Stimulated activated CD4-positive, alpha-beta T cell treated with anti-CD3 and anti-CD28 coated beads, Interleukin-1b, Interleukin-23, amount 100 ng/mL, for 24 hours (primary cell): ENCODE measurements at places on chromosomes 4 and X.
A peak's percentile ranks its signal among the peaks of the same experiment; 100 is the strongest.

- DNase-seq, result no peak
Measured at GRCh38 chr4:144799486-144799885, 153.5 kb downstream of the HHIP start.

DNA sequence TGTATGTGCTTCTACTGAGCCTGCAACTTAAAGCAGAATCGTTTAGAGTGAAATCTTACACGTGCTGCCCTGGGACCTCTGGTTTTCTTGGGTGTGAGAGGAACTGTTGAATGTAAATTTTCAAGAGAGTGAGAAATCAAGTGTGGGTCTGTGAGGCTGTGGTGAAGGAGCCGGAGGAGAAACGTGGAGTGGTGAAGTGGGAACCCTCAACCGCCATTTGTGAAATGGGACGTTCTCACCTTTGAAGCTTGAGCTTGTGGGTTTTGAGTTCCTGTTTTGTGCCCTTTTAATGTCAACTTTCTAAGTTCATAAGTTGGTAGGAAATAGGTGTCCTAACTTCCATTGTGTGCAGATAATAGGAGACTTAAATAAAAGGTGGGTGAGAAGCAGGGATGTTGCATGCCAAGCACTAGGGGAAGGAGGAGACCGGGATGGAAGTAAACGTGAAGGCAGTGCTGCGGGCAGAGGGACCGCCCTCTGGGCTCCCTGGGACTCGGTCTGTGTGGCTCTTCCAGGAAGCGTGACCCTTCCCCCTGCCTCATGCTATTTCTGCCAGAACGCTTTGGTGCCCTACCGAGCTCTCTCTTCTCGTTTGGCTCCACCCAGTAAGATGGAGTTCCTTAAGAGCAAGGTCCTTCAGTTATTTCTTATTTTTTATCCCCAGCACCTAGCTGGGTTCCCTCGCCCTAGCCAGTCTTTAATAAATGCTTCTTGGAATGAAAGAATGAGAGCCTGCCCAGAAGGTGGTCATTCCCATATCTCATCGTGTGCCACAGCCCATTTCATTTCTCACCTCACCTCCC, 56.0 kb downstream of the TMEM131L start:
- DNase-seq, result no peak

GRCh38 chr4:138672393-138672976, 343.1 kb upstream of the NOCT start:
- DNase-seq, result no peak

DNA sequence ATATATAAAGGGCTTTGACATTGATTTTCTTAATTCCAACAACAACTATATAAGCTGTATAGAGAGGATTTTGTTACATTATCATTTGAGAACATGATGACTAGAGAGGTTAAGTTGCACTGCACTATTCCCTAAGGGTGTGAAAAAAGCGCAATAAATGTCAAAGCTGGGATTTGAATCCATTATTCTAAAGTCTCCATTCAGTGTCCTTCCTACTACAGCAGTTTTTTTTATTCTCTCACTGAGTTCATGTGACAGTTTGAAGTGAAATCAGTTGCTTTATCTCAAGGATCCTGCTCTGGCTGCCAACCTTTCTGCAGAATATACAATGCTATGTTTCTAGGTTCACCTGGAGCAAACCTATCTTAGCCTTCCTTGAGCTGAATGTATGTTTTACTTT, 177.5 kb downstream of the ANKRD50 start:
- DNase-seq, result no peak

- DNase-seq, result no peak
Measured at GRCh38 chr4:118397623-118397979, 44.8 kb upstream of the PRSS12 start.

DNA sequence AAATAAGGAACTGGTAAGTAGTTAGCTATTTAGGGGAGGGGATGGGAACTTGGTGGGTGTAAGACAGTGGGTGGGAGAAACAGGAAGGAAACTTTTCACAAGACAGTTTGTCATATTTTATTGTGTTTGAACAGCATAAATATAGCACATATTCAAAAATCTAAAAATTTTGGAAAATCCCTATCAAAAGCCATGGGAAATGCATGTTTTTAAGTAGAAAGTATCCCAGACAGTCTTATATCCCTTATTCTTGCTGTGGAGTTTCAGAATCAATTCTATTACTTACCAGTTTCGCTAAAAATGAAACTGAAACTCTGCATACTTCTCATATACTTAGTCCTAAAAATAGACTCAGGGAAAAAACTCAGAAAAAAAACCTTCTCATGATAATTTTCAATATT, 22.3 kb upstream of the RASGEF1B start:
- no peak for DNase-seq

- DNase-seq, result no peak
Measured at GRCh38 chr4:53889326-53890055, 174.9 kb downstream of the CHIC2 start.

- peak; percentile 41 for DNase-seq
Measured at GRCh38 chrX:1657367-1658070, 42.7 kb downstream of the ASMT start.

DNA sequence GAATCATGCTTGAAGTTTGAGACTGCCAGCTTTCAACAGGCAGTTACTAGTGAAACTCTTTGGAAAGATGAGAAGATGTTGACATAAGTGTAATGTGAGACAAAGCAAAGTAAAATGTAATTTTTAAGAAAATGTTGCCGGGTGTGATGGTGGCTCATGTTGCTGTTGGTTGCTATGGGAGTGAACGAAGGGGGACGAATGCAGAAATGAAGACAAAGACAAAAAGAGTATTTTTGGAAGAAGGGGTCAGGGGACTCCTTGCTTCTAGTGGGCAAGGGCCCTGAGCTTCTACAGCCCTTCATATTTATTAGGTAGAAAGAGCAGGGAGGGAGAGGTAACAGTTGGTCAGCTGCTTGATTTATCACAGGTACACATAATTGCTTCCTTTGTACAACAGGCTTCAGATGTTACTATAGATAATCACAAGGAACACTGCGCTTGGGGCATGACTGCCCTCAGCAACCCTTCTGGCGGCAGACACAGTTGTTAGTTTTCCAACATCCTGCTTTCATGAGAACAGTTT, 11.9 kb upstream of the UGDH start:
- DNase-seq, result no peak

DNA sequence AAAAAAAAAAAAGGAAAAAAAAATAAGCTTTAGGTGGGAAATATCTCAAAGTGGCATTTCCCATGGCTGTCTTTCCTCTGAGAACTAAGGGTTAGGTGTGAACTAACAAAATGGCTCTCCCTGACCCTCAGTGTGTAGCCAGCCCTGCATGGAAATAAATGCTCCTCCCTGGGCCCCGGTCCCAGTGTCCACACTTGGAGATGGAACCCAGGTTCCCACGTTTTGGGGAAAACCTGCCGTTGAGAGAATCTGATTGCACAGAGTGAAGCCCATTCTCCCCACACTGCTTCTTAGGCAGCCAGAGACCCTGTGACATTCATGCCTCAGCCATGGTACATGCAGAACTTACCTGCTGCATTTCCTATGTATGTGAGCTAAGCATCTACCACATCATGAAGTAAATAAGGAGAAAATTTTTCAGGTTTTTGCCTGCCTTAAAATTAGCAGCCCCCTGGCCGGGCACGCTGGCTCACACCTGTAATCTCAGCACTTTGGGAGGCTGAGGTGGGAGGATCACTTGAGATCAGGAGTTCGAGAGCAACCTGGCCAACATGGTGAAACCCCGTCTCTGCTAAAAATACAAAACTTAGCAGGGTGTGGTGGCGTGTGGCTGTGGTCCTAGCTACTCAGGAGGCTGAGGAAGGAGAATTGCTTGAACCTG, 34.5 kb downstream of the HTT-AS start:
- no peak for DNase-seq

GRCh38 chrX:21770631-21771321, 12.9 kb upstream of the SMPX start:
- DNase-seq, result no peak

- DNase-seq, result no peak
Measured at GRCh38 chr4:42487230-42487629, 89.9 kb downstream of the SHISA3 start.

DNA sequence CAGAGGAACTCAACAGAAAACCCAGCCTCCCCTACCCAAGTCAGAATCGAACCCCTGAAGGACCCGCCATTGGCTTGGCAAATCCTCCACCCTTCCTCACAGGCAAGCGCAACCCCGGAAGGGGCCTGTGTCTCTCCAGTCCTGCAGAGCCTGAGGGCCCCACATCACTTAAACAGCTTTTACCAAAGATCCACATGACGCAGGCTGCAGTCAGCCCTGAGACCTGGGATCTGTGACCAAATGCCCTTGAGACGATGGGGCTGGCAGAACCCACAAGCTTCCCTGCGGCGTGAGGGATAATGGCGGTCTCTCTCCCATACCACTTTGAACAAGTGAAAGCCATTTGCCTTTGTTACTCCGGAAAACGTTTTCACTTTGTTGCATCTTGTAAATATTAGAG, 54.9 kb downstream of the ACOX3 start:
- DNase-seq, result no peak

DNA sequence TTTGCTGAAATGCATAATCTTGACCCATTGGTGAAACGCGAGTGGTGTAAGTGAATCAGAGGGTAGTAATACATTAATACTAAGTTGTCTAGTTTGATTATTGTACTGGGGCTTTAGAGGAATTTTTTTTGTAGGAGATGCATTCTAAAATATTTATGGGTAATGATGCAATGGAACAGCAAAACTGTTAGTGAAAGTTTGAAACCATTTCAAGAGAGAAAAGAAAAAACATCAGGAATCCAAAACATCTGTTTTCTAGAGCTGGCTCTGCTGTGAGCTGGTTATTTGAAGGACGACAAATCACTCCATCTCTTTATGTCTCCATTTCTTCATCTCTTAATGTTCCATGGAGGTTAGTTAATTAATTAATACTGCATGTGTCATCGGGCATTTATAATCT, 351.9 kb upstream of the FAT1 start:
- DNase-seq, result no peak

GRCh38 chr4:99817309-99817890, 773 bp downstream of the DAPP1 start:
- DNase-seq, result no peak

DNA sequence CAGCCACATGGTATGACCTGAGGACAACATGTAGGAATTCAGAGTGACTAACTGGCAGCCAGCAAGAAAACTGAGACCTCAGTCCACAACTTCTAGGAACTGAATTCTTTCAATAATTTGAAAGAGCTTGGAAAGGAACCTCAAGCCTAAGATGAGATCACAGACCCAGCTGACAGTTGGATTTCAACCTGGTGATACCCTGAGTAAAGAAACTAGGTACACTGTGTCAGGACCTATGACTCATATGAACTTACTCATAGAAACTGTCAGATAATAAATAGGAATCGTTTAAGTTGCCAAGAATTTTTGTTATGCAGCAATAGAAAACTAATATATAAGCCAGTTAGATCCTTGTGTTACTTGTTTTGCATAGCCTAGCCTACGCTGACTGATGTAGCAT, 102.4 kb upstream of the DCAF12L1 start:
- no peak for DNase-seq

- no peak for DNase-seq
Measured at GRCh38 chr4:99998062-99998867, 48.2 kb upstream of the H2AZ1 start.

DNA sequence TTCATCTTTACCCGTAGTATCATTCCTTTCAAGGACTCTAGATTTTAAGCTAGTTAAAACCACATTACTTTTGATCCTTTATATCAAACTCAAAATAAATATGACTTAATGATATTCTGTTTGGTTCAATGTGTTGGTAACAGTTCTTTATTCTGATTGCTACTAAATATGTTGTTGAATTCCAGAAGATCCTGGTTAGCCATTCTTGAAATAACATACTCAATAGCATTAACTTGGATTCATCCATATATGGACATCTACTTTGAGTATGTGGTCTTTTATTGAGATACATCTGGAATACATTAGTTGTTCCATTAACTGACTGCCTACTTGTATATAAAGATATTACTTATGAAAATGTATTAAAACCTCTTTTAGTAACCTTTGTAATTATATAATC, 27.5 kb upstream of the PCDH18 start:
- no peak for DNase-seq

- no peak for DNase-seq
Measured at GRCh38 chrX:49309401-49309981, 6.0 kb downstream of the GAGE10 start.

DNA sequence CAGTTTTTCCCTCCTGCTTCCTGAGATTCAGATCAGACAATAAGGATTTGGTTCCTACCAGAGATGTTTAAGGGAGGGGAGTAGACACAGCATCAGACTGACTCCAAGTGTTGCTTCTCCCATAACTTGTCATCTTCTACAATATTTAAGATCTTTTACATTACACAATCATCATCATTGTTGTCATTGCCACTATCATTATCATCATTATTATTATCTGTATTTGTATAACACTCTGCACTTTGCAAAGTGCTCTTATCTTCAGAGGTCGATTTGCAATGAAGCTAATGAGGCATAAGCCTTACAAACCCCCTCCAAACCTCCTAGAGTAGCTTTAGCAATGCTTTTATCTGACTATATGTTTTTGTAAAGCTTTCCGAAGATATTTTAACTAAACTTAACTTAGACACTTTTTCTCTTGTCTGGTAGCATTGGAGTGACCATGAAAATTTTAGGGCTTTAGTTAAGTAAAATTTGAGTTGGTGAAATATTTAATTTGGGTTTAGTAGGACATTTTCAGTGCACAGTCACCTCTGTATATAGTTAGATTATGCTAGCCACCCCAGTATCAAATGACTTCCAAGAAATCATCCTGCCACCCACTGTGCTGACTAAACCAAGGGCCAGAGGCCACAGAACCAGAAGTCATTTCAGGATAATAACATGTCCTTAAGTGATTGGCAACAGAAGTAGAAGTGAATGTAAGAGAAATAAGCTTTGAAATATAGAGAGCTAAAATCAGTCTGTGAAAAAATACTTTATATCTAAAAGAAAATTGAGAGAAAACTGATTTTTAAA, 124.2 kb upstream of the NRK start:
- DNase-seq, result no peak

- DNase-seq, result no peak
Measured at GRCh38 chrX:22634083-22634482, 361.4 kb downstream of the CBLL2 start.

- no peak for DNase-seq
Measured at GRCh38 chrX:73841337-73841736, 278.3 kb downstream of the CHIC1 start.

GRCh38 chr4:64402684-64403083, 6.6 kb downstream of the TECRL start:
- DNase-seq, result no peak

- no peak for DNase-seq
Measured at GRCh38 chr4:142558851-142559250, 287.2 kb downstream of the INPP4B start.

DNA sequence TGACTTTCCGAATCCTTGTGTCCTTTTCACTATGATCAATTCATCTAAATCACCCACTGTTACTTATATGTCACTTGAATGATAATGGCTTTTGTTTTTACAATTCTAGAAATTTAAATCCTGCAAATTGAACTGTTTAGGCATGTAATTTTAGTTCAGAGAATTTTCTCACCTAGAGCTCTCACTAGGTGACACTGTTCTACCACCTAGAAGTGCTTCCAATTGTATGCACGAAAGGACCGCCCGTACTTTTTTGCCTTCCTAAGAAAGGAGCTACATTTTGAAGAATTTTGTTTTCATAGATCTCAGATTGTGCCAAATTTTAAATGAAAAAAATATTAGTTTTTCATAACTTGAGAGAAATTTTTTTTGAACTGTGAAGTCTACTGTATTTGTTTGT, 481.6 kb upstream of the FSTL5 start:
- DNase-seq, result no peak
